CD4-positive, alpha-beta T cell treated with Interleukin-17A for 1 hour (primary cell): ENCODE measurements at places on chromosomes 6 and 20.

- DNase-seq, result no peak
Observed at GRCh38 chr20:8299921-8300320, 167.9 kb downstream of the PLCB1 start.

DNA sequence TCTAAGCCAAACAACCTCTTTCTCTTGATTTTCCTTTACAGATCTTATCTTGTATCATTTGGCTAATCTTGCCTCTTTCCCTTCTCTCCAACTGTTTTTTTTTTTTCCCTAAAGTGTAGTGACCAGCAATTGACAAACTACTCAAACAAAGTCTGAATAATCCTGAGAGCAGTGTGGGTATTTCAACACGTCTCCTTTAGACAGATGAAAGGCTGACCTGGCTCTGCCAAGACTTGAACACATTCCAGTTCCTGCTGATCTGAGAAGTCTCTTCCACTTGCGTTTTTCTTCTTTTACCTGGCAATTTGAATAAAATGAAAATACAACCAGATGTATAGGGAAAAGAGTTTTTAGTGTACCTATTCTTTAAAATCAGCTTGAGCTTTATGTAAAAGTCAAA, 168.4 kb downstream of the GJA10 start:
- no peak for DNase-seq

GRCh38 chr6:69022993-69023392, 387.9 kb downstream of the ADGRB3 start:
- no peak for DNase-seq

DNA sequence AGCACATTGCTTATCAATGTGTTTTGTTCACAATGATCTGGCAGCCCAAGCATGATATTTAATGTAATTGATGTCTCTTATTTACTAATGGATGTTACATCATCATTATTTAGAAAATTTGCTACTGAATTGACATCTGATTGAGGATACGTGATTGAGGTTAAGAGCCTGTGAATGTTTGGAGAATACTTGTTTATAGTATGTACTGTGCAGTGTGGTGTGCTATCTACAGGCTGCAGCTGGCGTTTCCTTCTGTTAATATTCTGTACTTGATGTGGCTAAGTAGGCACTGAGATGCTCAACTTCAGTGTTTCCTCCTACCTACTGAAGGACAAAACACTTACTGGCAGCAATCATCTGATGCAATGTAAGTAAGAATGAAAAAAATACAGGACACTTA, 709.6 kb upstream of the FLRT3 start:
- DNase-seq, result no peak

GRCh38 chr6:28371706-28372451, 22.1 kb downstream of the ZKSCAN3 start:
- no peak for DNase-seq

DNA sequence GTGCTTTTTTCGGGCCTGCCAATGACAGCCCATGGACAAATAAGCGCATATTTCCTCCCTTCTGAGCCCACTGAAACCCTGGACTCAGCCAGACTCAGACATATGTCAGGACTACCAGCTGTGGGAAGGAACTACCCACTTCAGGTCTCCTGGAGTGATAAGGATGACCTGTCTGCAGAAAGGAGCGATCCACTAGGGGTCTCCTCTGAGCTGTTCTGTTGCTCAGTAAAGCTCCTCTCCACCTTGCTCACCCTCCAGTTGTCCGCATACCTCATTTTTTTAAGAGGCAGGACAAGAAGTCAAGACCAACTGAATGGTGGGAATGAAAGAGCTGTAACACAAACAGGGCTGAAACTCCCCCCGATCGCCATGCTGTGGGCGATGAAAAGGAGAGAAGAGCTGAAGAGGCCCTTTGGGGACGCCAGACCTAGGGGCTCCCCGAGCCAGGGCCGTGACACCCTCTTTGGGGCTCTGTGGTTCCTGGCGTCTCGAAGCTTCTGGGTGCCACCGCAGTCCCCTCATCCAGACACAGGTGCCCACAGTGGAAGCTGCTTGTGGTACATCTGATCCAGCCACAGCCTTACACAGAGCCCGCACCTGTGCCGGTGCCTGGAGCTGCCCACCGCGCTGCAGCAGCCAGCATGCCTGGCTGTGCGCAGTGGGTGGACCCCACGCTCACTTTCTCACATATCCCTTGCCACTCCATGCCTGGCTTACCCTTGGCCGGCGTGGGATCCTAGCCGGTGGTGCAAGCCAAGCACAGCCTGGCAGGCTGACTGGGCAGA, 68.8 kb downstream of the EYS start:
- DNase-seq, result no peak

DNA sequence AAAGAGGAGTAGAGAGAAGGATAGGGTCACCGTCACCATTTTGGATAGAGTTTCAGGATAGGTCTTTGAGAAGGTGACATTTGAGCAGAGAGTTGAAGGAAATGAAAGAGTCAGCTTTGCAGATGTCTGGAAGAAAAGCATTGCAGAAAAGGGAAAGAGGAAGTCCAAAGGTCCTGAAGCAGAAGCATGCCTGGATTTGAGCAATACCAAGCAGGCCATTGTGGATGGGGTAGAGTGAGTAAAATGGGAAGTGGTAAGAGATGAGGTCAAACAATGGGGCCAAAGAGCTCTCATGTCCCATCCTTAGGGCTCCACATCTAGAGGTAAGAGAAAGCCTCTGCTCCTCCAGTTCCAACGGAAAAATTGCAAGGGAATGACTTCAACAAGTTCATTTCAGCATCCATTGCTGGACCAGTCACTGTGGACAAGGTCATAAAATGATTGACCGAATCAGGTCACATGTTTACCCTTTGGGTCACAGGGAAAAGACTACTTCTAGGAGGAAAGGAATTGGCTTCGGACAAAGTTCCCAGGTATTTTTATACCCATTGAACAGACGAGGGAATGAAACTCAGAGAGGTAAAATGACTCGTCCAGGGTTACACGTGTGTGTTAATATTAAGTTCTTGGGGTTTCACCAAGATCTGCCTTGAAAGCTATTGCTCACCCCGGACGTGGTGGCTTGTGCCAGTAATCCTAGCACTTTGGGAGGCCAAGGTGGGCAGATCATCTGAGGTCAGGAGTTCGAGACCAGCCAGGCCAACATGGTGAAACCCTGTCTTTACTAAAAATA, 6.6 kb upstream of the SAMHD1 start:
- no peak for DNase-seq
